Iris pigment epithelial cell (primary cell): ENCODE measurements at places on chromosomes 1 and 21.

DNA sequence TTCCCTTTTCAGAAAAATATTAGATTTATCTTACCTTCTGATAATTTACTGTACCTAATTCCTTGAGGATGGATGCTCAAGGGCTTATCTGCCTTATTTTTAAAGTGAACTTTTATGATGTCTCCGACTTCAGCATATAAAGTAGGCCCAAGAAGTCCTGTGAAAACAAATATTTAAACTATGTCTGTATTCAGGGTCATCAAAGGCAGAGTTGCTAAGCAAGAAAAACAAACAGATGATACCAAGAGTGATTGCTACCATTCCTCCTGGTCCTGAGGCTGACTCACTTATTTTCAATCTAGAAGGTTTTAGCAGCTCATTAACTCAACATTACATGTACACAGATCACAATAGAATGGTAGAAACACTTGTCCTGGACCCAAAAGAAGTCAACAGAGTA is 14.1 kb downstream of the F5 start:
- DNase-seq: peak; percentile 64

DNA sequence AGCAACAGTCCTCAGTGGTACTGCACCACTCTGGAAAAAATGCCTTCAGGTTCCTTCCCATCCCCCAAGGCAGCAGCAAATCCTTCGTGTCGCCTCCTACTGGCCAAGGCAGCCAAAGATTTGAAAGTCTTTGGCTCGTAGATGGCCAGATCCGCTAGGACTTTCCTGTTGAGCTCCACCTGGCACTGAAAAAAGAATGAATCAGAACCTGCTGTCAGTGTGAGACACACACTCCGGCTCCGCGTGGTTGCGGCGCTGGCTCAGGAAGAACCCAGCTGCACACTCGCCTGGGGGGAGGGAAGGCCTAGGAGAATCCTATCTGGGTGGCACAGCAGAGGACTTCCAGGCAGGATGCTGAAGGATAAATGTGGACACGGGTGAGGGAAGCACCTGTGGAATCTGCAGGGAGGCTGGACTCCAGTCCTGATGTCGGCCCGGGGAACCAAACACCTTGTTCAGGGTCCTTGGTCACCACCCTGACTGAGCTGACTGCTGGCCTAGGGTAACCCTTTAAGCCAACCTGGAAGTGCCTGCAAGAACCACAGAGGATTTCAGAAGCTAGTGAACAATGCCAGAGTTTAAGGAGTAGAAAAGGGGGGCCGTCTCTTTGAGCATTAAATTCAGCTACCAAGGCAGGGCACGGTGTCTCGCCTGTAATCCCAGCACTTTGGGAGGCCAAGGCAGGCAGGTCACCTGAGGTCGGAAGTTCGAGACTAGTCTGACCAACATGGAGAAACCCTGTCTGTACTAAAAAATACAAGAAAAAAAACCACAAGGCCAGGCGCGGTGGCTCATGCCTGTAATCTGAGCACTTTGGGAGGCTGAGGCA is 3.2 kb upstream of the CCNL2 start:
- DNase-seq: peak; percentile 78

- peak; percentile 82 for DNase-seq
Measured at GRCh38 chr1:232891656-232892317, 58.6 kb upstream of the NTPCR start.

DNA sequence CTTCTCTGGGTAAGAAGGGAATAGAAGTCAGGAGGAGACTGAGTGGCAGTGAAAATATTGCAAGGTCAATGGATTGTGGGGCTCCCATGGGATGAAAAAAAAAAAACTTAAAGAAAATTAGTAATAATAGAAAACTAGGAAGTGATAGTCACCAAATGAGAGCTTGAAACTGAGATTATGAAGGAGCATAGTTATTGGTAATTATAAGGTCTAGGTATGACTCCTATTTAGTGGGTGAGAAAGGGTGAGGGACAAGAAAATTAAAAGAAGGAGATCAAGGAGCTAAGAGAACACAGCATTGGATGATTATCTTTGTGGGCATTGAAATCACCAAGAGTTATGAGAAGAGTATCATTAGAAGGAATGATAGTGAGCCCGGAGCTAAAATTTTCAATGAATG is 301.4 kb downstream of the TPR start:
- DNase-seq: no peak

GRCh38 chr1:68758666-68759209 is 261.9 kb upstream of the DEPDC1 start:
- DNase-seq: no peak

DNA sequence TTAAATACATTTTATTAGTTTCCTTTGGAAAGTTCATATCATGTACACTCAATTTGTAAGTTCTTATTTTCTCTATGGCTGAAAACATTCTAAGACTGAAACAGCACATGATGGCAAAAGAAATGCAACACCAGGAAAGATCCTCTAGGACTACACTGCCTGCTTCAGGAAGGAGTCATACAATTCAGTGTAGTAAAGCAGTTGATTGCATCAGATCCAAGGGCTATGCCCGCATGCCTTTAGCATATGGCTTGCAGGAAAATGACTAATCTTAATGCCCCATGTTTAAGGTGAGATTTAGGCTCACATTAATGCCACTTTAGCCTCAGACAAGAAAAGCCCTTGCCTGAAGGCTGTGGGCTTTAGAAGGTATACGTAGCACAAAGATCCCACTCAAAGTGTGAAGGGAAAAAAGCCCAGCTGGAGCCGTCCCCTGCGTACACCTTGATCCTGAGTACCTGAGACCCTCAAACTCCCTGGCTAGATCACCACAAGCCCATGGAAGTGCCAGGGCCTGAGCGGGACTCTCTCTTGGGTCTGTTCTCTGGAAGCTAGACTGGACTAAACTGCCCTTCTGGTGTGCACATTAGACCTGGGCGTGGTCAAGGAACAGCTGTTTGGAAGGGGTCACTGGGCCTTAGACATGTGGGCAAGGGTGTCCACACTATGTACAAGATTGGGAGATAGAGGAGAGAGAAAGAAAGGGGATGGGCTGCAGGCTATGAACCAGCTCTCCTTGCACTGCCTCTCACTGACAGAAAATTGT is 52.9 kb downstream of the ESRRG start:
- DNase-seq: peak; percentile 4
